T-cell (primary cell): ENCODE measurements at places on chromosomes 2 and 18.

GRCh38 chr2:19072161-19072560, 286.3 kb downstream of the OSR1 start:
- no peaks in the 10 kb centered on the region for H3K27me3 ChIP-seq
- no peak overlapping the region for H3K4me3 ChIP-seq
- H3K27ac ChIP-seq, result no peak overlapping the region
- no peaks in the 10 kb centered on the region for H3K36me3 ChIP-seq
- DNase-seq, result no peak

DNA sequence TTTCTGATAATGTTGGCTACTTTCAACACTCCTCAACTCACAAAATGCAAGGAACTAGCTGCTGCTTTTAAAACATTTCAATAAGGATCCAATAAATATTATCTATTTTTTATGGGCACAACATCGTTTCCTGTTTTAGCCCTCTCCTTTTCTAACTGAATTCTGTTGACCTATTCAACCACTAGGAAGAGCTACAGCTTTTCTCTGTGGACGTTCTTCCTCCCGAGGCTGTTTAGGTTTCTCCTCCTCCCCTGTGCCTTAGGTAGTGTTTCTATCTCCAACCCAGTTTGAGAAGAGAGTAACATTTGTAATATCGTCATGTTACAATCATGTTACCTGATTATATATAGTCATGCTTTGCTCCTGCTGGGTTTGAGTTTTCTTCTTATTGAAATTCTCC, 91.3 kb upstream of the ITGB6 start:
- H3K27ac ChIP-seq, result no peak overlapping the region
- H3K27me3 ChIP-seq, result no peaks in the 10 kb centered on the region
- no peak for DNase-seq
- H3K36me3 ChIP-seq, result peaks cover 56% of the 10 kb centered on the region
- peaks cover 3% of the 10 kb centered on the region for H3K4me1 ChIP-seq

- peaks cover 21% of the 10 kb centered on the region for H3K36me3 ChIP-seq
- peak overlapping the region; percentile 90 for H3K27ac ChIP-seq
- H3K4me1 ChIP-seq, result peaks cover 15% of the 10 kb centered on the region
- peak; percentile 19 for DNase-seq
- no peaks in the 10 kb centered on the region for H3K27me3 ChIP-seq
Observed at GRCh38 chr2:157441072-157441454, 2.8 kb downstream of the CYTIP start.

GRCh38 chr2:230717600-230717999, 5.0 kb downstream of the CAB39 start:
- peaks cover 3% of the 10 kb centered on the region for H3K36me3 ChIP-seq
- no peaks in the 10 kb centered on the region for H3K27me3 ChIP-seq
- H3K4me3 ChIP-seq, result no peak overlapping the region
- no peak for DNase-seq
- no peak overlapping the region for H3K27ac ChIP-seq

DNA sequence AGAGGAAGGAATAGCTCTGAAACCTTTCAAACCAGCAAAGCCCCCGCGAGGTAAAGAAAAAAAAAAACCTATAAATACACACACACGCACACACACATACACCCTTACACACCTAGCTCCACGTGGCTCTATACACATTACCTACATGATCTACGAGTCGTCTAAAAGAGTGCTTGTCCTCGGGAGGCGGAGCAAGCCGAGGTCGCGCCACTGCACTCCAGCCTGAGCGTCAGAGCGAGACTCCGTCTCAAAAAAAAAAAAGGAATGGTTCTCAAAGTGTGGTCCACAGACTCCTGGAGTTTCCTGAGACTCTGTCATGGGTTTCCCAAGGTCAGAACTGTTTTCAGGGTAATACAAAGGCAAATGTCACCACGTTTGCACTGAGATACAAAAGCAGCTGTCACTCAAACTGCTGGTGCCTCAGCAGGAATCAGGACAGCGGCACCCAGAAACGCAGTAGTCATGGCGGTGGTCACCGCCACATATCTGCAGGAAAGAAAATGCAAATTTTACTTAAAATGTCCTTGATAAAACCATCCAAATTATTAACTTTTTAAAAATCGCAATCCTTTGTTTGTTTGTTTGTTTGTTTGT, 130.0 kb upstream of the GPC1 start:
- H3K27me3 ChIP-seq, result peaks cover 51% of the 10 kb centered on the region
- H3K4me1 ChIP-seq, result no peaks in the 10 kb centered on the region
- H3K36me3 ChIP-seq, result no peaks in the 10 kb centered on the region
- no peak for DNase-seq
- H3K4me3 ChIP-seq, result no peak overlapping the region

- peaks cover 10% of the 10 kb centered on the region for H3K4me1 ChIP-seq
- no peak overlapping the region for H3K4me3 ChIP-seq
- DNase-seq, result no peak
- H3K36me3 ChIP-seq, result no peaks in the 10 kb centered on the region
- H3K27me3 ChIP-seq, result peaks cover 20% of the 10 kb centered on the region
Observed at GRCh38 chr2:145253492-145253891, 733.6 kb upstream of the ZEB2 start.

DNA sequence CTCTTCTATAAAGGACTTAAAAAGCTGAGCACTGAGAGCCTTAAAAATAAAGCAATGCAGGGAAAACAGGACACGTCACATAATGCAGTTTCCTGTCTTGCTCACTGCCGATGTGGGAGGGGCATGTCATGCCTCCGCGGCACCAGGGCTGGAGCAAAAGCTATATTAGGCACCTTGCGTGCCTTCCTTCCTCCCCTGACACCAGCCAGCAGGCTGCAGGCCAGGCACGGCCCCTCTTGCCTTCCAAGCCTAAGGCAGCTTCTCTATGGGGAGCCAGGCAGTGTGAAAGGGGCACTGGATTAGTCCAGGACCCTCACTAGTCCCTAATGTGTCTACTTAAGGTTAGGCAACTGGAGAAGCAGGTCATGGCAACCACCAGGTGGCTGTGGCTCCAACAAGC, 26.3 kb downstream of the MRPL35 start:
- DNase-seq, result peak; percentile 50
- peaks cover 19% of the 10 kb centered on the region for H3K27me3 ChIP-seq
- peak overlapping the region; percentile 28 for H3K27ac ChIP-seq
- H3K4me1 ChIP-seq, result peaks cover 2% of the 10 kb centered on the region
- H3K4me3 ChIP-seq, result no peak overlapping the region

GRCh38 chr2:74944987-74945787, 13.3 kb upstream of the POLE4 start:
- no peaks in the 10 kb centered on the region for H3K36me3 ChIP-seq

DNA sequence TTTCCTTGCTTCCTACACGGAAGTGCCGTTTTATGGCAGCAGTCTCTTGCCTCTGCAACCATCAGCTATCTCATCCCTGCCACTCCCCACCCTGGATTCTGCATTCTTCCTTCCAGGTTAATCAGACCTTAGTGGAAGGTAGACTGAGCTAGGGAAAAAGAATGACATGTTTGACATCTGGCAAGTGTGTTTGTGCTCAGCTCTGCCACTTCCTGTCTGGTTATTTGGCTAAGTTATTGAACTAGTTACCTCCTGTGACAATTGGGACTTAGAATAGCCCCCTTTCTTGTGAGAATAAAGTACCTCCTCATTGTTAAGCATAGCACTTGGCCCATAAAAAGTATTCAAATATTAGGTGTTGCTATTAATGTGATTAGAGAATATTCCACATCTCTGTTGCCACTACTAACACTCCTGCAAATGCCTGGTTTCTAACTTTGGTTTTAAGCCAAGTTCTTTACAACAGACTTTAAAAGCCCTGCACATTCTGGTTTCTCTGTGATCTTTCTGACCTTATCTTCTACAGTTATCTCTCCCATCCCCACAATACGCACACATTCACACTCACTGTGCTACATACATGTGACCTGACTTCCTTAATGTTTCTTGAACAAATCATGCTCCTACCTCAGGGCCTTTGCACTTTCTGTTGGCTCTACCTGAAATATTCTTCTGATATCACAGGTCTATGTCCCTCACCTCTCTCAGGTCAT, 10.8 kb upstream of the MAPRE2 start:
- peak overlapping the region; percentile 98 for H3K27ac ChIP-seq
- no peaks in the 10 kb centered on the region for H3K36me3 ChIP-seq
- no peaks in the 10 kb centered on the region for H3K27me3 ChIP-seq
- peak overlapping the region; percentile 51 for H3K4me3 ChIP-seq
- H3K4me1 ChIP-seq, result peaks cover 26% of the 10 kb centered on the region
- DNase-seq, result no peak

DNA sequence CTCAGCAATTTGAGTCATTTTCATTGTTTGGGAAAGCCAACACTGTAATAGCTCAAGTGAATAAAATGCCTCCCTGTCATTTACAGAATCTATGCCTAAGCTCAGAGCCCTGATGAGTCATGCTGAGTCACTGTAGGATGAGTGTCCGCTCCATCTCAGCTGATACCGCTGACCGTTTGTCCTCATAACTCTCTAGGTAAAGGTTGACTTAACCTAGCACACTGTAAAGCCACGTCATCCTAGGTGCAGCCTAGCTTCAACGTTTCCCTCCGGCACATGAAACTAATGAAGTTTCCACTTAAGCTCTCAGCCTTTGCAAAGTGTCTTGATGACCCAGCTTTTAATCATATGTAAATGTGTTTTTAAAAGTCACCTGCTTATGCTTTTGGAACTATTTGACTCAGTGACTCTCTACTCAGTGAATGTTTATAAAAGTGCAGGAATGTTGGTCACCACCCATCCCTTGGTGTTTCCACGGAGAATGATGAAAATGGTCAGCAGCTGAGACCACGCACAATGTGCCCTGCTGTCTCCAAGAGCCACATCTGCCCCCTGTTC, 154.0 kb downstream of the PMAIP1 start:
- no peaks in the 10 kb centered on the region for H3K36me3 ChIP-seq
- H3K27me3 ChIP-seq, result peaks cover 2% of the 10 kb centered on the region
- DNase-seq, result no peak
- no peaks in the 10 kb centered on the region for H3K4me1 ChIP-seq
- H3K27ac ChIP-seq, result no peak overlapping the region

- no peak overlapping the region for H3K4me3 ChIP-seq
- H3K27me3 ChIP-seq, result no peaks in the 10 kb centered on the region
- DNase-seq, result no peak
- H3K27ac ChIP-seq, result no peak overlapping the region
- H3K36me3 ChIP-seq, result peaks cover 28% of the 10 kb centered on the region
- H3K4me1 ChIP-seq, result no peaks in the 10 kb centered on the region
Observed at GRCh38 chr2:111139637-111140317, 19.1 kb downstream of the BCL2L11 start.

GRCh38 chr2:216571909-216572513, 61.2 kb upstream of the IGFBP2 start:
- H3K27ac ChIP-seq, result no peak overlapping the region
- peaks cover under 1% of the 10 kb centered on the region for H3K4me1 ChIP-seq
- no peaks in the 10 kb centered on the region for H3K27me3 ChIP-seq
- H3K4me3 ChIP-seq, result no peak overlapping the region
- no peaks in the 10 kb centered on the region for H3K36me3 ChIP-seq
